NCI-H748 treated with DMSO at 0.1 percent for 48 hours (cell line): ENCODE measurements at places on chromosomes 4 and X.

DNA sequence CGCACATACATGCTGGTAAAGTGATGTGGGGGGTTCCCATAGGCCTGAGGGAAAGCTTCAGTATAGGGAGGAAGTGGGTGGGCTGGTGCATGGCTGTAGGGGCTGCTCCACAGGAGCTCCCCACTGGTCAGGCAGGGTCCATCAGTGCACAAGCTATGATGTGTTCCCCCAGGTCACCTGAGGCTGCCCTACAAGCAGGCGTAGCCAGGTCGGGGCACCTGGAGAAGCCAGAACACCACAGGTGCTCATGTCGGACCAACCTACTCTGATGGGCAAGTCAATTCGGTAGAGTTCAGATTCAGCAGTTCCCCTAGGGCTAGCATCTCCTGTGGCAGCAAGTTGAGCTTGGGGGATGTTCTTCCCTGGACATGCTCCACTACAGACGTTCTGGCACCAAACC, 103.3 kb upstream of the EPHA5 start:
- DNase-seq, result no peak

GRCh38 chr4:26081795-26082498, 167.9 kb downstream of the SMIM20 start:
- peak; percentile 60 for DNase-seq

DNA sequence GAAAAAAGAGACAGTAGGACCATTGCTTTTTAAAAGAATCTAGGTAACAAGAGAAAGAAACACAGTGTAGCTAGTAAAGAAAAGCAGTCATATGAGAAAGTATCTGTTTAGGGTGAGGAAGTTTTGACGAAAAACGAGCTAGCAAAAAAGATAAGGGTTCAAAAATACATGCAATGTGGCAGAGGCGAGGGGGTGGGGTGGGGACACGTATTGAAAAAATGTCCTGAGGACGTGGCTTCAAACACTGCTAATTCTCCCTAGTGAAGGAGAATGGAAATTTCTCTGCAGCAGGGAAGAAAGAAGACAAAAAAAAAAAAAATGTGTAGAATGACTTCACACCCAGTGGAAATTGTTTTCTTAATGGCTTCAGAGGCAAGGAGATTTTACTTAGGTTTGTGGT, 856.4 kb upstream of the INTU start:
- no peak for DNase-seq

DNA sequence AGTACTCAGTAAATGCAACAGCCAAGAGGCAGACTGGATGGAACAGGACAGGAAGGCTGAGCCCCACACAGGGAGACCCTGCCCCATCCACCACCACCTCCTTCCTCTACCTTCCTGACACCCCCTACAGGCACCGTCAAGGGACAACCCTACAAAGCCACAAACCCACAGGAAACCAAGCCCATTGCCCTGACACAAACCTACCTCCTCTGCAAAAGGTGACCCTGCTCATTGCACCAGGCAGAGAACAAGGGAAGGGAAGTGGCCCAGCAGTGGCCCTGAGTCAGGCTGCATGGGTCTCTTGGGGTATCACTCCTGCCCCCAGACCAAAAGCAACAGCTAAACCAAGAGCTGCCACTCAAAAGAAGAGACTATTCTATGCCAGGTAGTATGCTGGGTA, 21.0 kb downstream of the JAKMIP1 start:
- no peak for DNase-seq

DNA sequence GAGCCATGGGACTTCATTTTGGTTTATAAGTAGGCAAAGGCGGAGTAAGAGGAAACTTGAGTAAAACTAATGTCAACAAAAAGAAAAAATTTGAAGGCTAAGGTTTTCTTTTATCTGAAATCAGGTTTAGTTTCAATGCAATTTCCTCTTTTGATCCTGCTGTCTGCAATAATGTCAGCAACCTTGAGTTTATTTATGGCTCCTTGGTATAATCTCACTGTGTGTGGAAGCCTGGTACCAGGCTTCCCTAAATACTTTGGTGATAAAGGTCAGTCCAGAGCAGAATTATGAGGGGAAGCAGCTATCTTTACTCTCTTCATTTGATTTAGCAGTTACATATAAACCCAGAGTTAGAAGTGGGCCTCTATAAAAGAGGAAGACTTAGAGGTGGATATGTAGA, 57.8 kb downstream of the NDNF start:
- no peak for DNase-seq

- DNase-seq, result no peak
These were observed 249.4 kb upstream of the BOD1L1 start for GRCh38 chr4:13876940-13877339.

DNA sequence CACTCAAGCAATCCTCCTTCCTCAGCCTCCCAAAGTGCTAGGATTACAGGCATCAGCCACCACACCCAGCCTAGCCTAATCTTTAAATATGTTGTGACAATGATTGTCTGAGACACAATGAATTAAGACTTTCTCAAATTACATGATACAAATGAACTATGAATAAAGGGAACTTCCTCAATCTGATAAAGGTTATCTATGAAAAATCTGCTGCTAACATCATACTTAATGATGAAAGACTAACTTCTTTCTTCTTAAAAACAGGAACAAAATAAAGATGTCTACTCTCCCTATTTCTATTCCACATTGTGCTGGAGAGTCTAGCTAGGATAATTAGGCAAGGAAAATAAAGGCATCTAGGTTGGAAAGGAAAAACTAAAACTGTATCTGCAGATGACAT, 60.0 kb downstream of the PDHA1 start:
- DNase-seq, result no peak

DNA sequence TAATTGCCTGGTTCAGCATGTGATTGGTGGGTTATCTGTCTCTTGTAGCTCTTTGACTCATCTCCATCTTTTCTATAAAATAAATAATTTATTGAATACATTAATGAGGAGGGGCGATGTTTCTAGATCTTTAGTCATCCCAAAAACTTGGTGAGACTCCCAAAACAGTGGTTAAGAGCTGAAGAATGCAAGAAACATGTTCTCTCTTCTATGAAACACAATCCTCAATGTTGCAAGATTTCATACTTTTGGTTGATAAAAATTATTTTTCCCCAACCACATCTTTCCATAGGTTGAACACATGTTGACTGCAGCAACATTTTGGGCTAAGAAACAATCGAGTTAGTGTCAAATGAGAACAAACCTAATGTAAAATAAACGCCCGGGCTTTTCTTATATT, 1.2 kb upstream of the TMEM47 start:
- no peak for DNase-seq

GRCh38 chr4:180134091-180134866, 2108.9 kb upstream of the TENM3 start:
- DNase-seq, result no peak

DNA sequence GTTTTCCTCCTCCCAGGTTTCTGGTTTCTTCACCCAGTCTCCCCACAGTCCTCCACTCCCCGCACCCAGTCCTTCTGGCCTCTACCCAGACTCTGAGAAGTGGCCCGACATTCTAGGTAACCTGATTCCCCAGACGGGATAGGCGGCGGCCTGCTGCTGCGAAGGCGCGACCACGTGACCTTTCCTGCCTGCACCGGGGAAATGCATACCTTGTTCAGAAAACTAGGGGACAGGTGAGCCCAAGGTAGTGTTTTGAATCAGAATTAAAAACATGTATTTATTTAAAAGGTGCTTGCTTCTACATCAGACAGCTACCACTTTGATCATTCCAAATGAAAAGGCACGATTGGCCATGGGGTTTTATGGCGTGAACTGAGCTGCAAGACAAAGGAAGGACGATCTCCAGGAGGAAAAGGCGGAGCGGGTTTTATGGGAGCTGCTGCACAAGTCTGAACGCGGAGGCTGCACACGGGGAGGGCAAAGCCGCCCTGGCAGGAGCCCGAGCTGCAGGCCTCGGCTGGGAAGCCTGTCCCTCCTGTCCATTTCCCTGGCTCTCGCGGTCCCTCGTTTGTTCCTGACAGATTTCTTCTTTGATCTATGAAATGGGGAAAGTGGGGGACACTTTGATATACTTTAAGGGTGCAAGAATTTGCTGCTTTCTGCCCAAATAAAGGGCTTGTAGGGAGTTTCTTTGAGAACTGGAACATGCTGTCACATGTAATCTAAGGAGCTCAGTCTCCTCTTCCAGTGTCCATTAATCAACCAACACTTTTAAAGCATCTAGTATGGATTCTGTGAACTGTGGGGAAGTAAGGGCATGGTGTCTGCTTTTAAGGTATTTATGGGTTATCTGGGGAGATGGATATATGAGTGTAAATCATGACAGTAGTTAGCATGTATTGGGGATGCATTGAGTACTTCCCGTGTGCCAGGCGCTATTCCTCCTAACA, 150.9 kb downstream of the SPRY1 start:
- no peak for DNase-seq

- peak; percentile 27 for DNase-seq
These were observed 124.9 kb upstream of the POF1B start for GRCh38 chrX:85504381-85504780.

GRCh38 chr4:23388255-23388654, 501.6 kb downstream of the PPARGC1A start:
- no peak for DNase-seq

- DNase-seq, result no peak
These were observed 98.0 kb downstream of the ATP11C start for GRCh38 chrX:139834879-139835278.
